ENCODE measurements at places on chromosomes 16 and 17.

DNA sequence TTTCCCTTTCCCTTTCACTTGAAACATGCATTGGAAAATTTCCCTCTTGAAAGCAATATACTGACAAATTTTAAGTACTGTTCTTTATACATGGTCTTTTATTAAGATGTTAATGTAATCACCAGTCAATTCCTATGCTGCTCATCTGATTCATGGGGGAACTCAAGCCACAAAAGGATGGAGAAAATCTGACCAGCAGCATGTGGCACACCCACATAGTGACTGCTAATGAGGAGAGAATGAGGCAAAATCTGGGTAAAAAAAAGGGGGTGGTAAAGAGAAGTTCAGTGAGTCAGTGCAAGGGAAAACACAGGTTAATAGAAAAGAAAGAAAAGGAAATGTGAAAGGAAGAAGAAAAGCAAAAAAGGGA lies 11.3 kb downstream of the RFFL start:
- peaks cover 72% of the 10 kb centered on the region for H3K4me1 ChIP-seq
- no peak for DNase-seq
- no peaks in the 10 kb centered on the region for H3K27me3 ChIP-seq
- peaks cover 5% of the 10 kb centered on the region for H3K36me3 ChIP-seq
- peak overlapping the region; percentile 92 for H3K27ac ChIP-seq

DNA sequence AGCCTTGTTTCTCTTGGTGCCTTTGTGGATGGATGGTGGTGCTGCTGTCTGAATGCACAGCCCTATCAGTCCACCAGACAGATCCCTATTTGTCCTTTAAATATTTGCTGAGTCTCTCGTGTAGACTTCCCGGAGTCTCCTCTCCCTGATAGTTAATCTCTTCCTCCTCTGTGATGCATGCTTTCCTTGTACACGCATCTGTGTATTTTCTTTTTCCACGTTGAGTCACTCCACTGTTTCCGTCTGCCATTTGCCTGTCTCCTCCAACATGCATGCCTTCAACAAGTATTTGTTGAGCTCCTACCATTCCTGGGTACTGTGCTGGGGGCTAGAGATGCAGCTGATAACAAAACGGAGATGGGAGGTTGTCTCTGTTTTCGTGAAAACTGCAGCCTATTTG lies 282.6 kb downstream of the HAPSTR1 start:
- H3K4me1 ChIP-seq = no peaks in the 10 kb centered on the region
- peaks cover 34% of the 10 kb centered on the region for H3K27me3 ChIP-seq
- H3K27ac ChIP-seq = no peak overlapping the region
- H3K36me3 ChIP-seq = no peaks in the 10 kb centered on the region
- DNase-seq = no peak

DNA sequence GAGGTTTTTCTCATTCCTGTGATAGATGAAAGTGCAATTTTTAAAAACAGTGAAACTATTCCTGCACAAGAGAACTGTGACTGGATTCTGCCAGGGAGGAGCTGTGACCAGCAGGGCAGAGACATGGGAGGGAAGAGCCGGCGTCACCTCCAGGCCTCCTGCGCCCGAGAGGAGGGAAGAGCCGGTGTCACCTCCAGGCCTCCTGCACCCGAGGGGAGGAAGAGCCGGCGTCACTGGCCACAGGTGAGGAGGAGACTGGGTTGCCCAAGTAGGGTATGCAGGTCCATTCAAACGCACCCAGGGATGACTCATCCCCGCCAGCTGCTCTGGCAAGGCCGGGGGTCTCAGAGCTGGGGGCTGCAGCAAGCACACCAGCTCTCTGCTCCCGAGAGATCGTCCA lies 56.7 kb downstream of the METRNL start:
- H3K27me3 ChIP-seq = peaks cover 8% of the 10 kb centered on the region
- H3K36me3 ChIP-seq = no peaks in the 10 kb centered on the region
- H3K4me1 ChIP-seq = no peaks in the 10 kb centered on the region
- H3K4me3 ChIP-seq = no peak overlapping the region

GRCh38 chr17:286571-286970 lies 66.0 kb downstream of the RPH3AL start:
- no peak overlapping the region for H3K4me3 ChIP-seq
- DNase-seq = no peak
- H3K36me3 ChIP-seq = no peaks in the 10 kb centered on the region
- no peak overlapping the region for H3K27ac ChIP-seq
- H3K27me3 ChIP-seq = no peaks in the 10 kb centered on the region

- peaks cover 10% of the 10 kb centered on the region for H3K27me3 ChIP-seq
- H3K36me3 ChIP-seq = no peaks in the 10 kb centered on the region
- no peak for DNase-seq
- no peaks in the 10 kb centered on the region for H3K4me1 ChIP-seq
- H3K4me3 ChIP-seq = no peak overlapping the region
Observed at GRCh38 chr16:13863075-13863765, 56.7 kb upstream of the ERCC4 start.

- peaks cover 18% of the 10 kb centered on the region for H3K27me3 ChIP-seq
- no peak overlapping the region for H3K4me3 ChIP-seq
- H3K4me1 ChIP-seq = no peaks in the 10 kb centered on the region
- H3K36me3 ChIP-seq = no peaks in the 10 kb centered on the region
- no peak for DNase-seq
Observed at GRCh38 chr16:84922351-84923120, 88.8 kb downstream of the ZDHHC7 start.

- H3K27ac ChIP-seq = peak overlapping the region; percentile 69
- H3K36me3 ChIP-seq = no peaks in the 10 kb centered on the region
Observed at GRCh38 chr16:67544329-67544841, 15.8 kb downstream of the RIPOR1 start.

DNA sequence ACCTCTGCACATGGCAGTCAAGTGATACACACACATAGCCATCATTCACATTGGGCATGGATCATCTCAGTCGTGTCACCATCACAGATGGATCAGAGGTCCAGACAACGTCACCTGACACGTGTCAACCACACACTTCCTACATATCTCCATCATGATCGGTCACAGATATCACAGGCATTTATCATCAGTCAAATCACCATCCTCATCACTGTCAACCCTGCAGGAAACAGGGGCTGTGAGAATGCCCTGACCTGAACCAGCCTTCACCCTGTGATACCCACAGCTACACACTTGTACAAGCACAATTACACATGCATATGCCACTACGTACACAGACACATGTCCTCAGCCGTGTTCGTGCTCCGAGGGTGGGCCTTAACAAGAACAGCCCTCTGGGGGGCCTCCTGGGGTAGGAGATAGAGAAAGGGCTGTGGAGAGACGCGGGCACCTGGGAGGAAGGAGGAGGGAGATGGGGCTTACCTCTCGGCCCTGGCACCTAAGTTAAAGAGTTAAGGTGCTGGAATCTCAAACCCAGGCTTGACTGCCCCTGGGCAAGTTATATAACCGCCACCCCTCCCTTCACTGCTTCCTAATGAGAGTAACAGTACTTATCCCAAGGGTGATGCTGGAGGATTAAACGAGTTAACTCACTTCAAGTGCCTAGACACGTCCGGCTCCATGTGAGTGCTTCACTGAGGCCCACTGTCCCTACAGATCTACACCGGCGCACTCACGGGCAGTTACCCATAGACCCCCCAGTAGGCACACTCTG lies 1.1 kb downstream of the SLC12A4 start:
- H3K27me3 ChIP-seq = no peaks in the 10 kb centered on the region
- no peaks in the 10 kb centered on the region for H3K36me3 ChIP-seq
- peak overlapping the region; percentile 87 for H3K27ac ChIP-seq
- DNase-seq = no peak
- peaks cover 31% of the 10 kb centered on the region for H3K4me1 ChIP-seq
- peak overlapping the region; percentile 87 for H3K4me3 ChIP-seq

- H3K27ac ChIP-seq = no peak overlapping the region
- H3K4me1 ChIP-seq = no peaks in the 10 kb centered on the region
- H3K4me3 ChIP-seq = no peak overlapping the region
- H3K27me3 ChIP-seq = peaks cover 24% of the 10 kb centered on the region
Observed at GRCh38 chr17:48502312-48502711, 28.5 kb downstream of the HOXB1 start.

- no peak for DNase-seq
- H3K36me3 ChIP-seq = peaks cover 46% of the 10 kb centered on the region
- no peak overlapping the region for H3K4me3 ChIP-seq
- no peak overlapping the region for H3K27ac ChIP-seq
- H3K4me1 ChIP-seq = no peaks in the 10 kb centered on the region
- no peaks in the 10 kb centered on the region for H3K27me3 ChIP-seq
Observed at GRCh38 chr17:67982034-67982640, 14.1 kb downstream of the C17orf58 start.

DNA sequence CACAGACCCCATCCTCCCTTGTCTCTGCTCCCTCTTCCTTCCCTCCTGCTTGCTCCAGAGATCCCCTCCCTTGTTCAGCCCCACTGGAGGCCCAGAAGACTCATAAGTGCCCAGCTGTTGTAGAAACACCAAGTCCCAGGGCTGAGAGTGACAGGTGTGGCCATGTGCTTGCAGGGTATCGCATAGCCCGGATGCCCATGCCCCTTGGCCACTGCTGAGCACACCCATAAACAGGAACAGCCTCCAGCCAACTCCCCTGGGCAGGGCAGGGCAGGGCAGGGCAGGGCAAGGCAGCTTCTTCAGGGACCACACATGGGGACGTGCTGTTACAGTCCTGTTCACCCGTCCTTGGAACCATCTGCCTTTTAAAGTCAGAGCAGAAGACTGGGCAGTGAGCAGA lies 2.0 kb downstream of the CACNG1 start:
- no peaks in the 10 kb centered on the region for H3K4me1 ChIP-seq
- peaks cover 28% of the 10 kb centered on the region for H3K36me3 ChIP-seq
- H3K27me3 ChIP-seq = peaks cover 4% of the 10 kb centered on the region
- no peak overlapping the region for H3K4me3 ChIP-seq
- no peak overlapping the region for H3K27ac ChIP-seq
- no peak for DNase-seq

DNA sequence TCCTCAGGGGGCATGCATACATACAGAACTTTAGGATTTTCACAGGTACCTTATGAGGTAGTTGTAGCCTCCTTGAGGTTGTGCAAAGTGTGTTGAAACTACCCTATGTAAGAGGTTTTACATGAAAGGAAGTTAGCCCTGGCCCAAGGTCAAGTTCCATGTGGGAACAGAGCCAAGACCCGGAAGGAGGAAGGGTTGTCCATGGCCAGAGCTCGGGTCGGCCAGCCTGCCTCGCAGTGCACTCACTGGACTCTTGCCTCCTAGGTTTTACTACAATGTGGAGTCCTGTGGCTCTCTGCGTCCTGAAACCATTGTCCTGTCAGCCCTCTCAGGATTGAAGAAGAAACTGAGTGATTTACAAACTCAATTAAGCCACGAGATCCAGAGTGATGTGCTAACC lies 8.2 kb downstream of the POLR2C start:
- H3K27me3 ChIP-seq = no peaks in the 10 kb centered on the region
- peaks cover 9% of the 10 kb centered on the region for H3K4me1 ChIP-seq
- peaks cover 61% of the 10 kb centered on the region for H3K36me3 ChIP-seq
- DNase-seq = no peak

- no peak for DNase-seq
- peaks cover 5% of the 10 kb centered on the region for H3K4me1 ChIP-seq
- no peak overlapping the region for H3K4me3 ChIP-seq
- H3K36me3 ChIP-seq = peaks cover 6% of the 10 kb centered on the region
- H3K27me3 ChIP-seq = no peaks in the 10 kb centered on the region
Observed at GRCh38 chr16:53219795-53220454, 165.1 kb downstream of the CHD9 start.

GRCh38 chr17:27352448-27353032 lies 58.6 kb downstream of the WSB1 start:
- no peaks in the 10 kb centered on the region for H3K27me3 ChIP-seq
- no peaks in the 10 kb centered on the region for H3K36me3 ChIP-seq
- peaks cover 15% of the 10 kb centered on the region for H3K4me1 ChIP-seq
- no peak for DNase-seq

All from naive thymus-derived CD8-positive, alpha-beta T cell (primary cell).